ENCODE measurements at places on chromosomes 5 and 9.

DNA sequence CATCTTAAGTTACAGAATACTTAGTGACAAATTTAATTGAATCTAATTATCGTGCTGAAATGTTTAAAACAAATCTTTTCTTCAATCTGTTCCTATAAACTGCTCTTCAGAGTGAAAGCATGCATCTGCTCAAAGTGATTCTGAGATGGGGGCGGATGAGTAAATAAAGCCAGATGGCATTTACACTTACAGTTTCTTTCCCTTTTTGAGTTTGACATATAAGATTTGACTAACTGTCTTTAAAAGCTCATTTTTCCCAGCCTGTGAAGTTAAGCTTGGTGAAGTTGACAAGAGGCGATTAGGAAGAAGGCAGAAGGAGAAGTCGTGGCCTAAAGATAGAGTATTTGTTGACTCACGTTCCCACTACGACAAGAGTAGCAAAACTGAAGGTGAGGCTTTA lies 137.4 kb downstream of the LPAR1 start:
- DNase-seq, result no peak

DNA sequence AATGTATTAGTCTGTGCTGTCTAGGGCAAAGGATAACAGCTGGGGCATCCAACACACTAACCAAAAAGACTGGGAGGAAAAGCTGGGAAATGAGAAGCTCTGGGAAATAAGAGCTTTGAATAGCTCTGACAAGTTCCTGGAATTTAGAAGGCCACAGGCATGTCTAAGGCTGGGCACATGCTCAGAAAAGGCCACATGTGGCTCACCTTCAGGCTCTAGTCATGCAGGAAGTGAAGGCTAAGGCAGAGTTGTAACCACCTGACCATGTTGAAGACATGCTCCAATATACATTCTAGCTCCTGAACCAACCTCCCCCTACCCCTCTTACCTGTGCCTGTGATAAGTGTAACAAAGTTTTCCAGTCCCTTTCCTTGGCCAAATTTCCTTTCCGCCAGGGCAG lies 31.7 kb downstream of the CLTA start:
- no peak for DNase-seq

DNA sequence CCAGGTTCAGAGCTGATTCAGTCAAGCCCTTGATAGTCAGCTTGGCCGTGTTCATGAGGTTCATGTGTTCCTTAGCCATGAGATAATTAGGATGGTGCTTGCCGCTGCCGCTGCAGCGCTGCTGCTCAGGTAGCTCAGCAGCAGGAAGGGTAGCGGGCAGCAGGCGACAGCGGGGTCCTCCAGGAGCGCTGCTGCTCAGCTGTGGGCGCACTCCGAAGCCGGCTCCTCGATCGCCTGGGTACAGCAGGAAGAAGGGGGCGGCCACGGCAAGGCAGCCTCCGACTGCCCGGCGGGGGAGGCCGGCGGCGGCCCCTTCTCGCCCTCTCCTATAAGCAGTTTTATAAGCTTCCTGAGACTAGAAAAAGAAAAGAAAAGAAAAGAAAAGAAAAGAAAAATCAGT lies 1253.6 kb downstream of the EFNA5 start:
- DNase-seq, result no peak

- no peak for DNase-seq
These were observed 50.2 kb upstream of the TLX3 start for GRCh38 chr5:171258737-171259415.

- DNase-seq, result no peak
These were observed 151.2 kb upstream of the KCNN2 start for GRCh38 chr5:114210662-114211061.

GRCh38 chr9:84744195-84744594 lies 74.7 kb downstream of the NTRK2 start:
- DNase-seq, result no peak

- DNase-seq, result no peak
These were observed 70.8 kb downstream of the NDUFS4 start for GRCh38 chr5:53631251-53631650.

- DNase-seq, result no peak
These were observed 335.8 kb upstream of the ACTBL2 start for GRCh38 chr5:57818397-57818796.

- no peak for DNase-seq
These were observed at the start of gene PFN3 for GRCh38 chr5:177399997-177400868. Gene PFN3 (minus strand): TSS chr5:177400661. CDS start chr5:177400576, 85 bp downstream.

DNA sequence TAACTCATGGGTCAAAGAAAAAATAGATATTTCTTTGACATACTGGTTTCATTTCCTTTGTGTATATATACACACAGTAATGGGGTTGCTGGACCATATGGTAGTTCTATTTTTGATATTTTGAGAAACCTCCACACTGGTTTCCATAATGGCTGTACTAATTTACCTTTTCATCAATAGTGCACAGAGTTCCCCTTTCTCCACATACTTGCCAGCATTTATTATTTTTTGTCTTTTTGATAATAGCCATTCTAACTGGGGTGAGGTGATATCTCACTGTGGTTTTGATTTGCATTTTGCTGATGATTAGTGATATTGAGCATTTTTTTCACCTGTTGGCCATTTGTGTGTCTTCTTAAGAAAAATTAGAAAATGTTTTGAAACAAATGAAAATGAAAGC lies 78.4 kb upstream of the CKMT2 start:
- DNase-seq, result no peak

DNA sequence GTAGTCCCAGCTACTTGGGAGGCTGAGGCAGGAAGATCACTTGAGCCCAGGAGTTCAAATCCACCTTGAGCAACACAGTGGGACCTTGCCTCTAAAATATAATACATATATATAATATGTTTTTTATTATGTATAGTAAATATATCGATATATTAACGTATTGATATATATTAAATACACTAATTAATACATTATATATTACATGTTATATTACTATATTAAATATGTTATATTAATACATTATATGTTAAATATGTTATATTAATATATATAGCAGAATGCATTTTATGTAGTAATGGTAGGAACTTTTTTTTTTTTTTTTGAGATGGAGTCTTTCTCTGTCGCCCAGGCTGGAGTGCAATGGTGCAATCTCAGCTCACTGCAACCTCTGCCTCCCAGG lies 18.1 kb upstream of the BNC2 start:
- no peak for DNase-seq

DNA sequence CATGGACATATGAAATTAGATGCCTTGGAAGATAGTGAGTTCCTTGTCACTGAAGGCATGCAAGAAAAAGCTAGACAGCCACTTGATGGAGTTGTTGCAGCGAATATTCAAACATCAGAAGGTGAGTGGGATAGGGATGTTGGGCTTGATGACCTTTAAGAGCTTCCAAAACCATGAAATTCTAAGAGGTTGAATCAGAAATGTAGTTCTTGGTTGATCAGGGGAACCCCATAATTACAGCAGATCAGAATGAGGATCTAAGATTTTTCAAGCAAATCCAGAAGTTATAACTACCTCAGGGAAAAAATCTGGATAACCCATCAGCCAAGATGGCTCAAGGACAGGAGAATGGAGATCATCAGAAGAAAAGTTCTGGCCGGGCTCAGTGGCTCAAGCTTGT lies 244.3 kb upstream of the NR4A3 start:
- no peak for DNase-seq

GRCh38 chr9:18766989-18767550 lies 265.9 kb downstream of the SAXO1 start:
- no peak for DNase-seq

DNA sequence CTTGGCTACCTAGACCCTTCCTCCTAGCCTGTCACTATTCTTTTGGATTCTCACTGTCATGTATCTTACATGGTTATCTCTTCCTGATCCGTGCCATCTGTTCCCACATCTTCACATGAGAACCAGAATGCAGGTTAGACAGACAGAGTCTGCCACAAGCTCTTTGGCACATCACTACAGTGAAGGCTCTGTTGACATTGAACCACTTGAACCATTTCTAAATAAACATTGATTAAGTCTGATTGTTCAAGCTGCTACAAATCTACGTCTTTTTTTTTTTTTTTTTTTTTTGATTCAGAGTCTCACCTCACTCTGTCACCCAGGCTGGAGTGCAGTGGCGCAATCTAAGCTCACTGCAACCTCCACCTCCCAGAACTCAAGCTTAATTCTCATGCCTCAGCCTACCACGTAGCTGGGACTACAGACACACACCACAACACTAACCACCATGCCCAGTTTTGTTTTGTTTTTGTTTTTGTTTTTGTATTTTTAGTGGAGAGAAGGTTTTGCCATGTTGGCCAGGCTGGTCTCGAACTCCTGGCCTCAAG lies 85.1 kb upstream of the LRRTM2 start:
- no peak for DNase-seq
